ENCODE measurements at places on chromosomes 7 and 10.
A peak's percentile ranks its signal among the peaks of the same experiment; 100 is the strongest.

DNA sequence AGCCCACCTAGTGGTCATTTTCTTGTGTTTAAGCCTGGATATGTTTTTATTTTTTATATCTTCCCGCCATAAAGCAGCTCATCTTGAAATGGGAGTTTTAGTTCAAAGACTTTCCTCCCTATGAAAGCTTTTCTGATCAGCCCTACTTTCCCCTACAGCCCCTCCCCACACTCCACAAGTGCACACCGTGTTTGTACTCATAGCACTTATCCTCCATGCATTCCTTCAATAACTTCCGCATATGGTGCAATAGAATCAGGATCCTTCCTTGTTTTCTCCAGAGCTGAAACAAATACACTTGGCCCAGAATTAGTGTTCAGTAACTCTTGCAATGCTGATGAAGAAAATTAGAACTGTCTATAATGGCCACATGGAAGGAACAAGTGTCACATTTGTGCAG, 235.9 kb downstream of the KCNMA1 start:
- no peak for DNase-seq

DNA sequence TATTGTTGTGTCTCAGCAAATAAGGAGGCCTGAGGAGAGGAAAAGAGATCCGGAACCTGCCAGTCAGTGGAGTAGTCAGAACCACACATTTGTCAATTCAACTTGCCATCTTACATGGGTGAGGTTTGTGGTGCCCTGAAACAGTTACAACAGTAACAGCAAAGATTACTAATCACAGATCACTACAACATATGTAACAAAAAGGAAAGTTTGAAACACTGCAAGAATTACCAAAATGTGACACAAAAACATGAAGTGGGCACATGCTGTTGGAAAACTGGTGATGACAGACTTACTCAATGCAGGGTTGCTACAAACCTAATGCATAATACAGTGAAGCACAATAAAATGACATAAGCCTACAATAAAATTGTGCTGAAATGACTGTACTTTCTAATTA, 89.4 kb downstream of the LRRN3 start:
- no peak for DNase-seq

GRCh38 chr10:14742382-14742781, 32.3 kb downstream of the FAM107B start:
- no peak for DNase-seq

DNA sequence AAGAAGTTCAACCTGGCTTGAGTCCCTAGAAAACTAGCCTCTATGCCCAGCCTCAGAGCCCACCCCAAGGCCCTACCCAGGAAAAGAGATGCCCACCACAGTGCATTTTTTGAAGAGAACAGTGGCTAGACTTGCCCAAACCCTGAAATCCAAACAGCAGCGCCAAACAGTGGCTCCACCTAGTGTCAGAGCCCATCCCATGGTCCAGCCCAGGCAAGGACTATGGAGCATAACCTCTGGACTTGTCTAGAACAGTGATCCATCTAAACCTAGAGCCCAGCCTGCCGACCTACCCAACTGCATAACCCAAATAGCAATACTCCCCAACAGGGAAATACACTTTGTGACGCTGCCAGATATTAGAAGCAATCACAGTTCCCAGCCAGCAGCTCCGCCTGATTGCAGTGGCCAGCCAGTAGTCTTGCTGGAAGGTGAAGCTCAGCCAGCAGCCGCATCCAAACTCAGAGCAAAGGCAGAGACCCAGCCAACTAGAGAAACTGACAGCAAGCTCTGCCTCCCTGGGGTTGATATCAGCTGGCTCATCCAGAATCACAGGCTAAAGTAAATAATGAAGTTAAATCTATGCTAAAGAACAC, 44.5 kb downstream of the HBP1 start:
- no peak for DNase-seq

DNA sequence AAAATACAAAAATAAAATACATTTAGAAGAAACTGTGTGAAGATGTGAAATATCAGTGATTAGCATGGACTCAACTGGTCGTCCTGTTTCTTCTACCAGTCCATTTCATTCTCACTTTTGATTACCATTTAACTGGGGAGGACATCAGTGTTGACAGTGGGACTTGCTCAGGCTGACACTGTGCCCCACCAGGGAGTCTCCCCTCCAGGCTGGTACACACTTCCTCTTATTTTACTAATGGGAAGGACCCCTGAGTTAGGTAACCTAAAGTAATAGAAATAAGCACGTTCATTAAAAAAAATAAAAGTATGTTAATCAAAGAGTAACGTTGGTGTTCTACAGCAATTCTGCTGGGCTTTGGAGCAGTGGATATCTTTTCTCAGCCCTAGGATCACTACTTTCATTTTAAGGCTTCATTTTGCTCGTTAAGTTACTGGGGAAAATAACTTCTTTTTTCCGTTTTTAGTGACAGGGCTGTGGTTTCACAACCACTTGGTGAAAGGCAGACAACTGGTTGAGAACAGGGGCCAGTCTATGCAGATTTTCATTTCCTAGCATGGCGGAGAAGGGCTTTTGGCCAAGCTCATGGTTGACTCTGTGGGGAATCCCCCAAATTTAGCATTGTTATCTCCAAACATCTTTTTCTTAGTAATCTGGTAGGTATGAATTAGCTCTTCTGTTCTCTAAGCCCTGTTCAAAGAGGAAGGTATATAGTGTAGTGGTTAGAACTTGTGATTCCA, 2.1 kb downstream of the SNX10 start:
- DNase-seq: peak; percentile 28

GRCh38 chr7:157500171-157500960, 163.6 kb downstream of the DNAJB6 start:
- DNase-seq: no peak

- DNase-seq: no peak
These were observed 24.2 kb downstream of the TRRAP start for GRCh38 chr7:98902523-98902922.

DNA sequence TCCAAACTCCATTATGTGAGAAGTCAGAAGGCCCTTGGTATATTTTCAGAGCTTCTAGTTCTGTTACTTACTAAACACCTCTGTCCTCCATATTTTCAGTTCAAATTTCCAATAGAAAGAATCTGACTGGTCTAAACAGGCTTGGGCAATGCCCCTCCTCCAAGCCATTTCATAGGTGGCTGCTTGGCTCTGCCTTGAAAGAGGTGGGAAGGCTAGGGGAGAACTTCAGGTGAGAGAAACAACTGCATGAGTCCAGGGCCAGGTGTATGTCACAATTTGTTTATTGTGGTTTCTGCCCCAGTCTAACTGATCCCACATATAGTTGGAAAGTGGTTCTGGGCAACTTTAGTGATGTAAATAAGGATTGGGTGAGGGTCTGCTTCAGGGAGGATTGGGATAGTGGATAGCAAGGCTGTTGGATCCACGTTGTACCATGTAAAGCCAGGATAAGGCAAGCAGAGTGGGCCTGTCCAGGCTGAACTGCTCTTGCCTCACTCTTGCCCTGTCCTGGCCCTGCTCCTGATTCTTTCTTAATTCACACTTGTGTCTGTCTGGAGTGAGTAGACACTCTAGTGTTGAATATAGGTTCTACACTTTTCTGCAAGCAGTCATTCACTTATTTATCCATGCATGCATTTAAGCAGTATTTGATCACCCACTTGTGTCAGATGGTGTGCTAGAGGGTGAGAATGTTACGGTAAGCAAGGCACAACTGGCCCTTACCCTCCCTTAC, 67.5 kb upstream of the COMTD1 start:
- DNase-seq: no peak

DNA sequence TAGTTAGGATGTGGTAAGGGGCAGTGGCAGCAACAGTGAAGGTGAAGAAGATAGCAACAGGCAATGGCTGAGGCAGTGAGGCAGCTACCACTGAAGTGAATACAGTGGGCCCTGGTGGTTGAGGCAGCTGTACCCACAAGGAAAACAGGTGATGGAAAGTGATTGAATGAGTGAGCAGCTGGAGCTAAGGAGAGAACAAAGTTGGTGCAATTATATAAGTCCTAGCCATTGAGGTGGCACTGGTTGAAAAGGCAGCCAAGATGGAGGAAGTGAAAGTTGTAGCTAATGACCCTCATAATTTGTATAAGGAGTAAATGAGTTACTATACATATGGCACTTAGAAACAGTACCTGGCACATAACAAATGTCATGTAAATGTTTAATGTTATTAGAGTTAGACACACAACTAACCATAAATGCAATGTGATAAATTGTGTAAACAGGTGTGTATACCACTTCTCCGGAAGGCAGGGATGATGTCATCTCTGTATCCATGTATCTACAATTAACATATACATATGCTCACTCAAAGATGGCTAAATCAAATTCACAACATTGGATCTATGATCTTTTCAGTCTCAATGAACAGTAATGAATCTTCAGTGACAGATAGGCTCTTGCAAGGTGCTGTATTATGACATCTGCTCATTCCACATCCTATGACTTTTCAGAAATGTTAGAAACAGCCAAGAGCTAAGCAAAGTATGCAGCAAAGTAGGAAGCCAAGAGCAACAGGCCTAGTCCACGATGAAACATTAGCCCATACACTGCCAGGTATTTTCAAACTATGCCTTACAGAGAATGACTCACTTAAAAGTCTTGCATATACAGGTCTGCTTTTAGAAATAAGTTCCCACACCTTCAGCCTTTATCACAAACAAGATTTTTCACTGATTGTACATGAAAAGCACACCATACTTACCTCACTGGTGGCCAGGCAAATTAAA, 10.7 kb downstream of the XPNPEP1 start:
- DNase-seq: no peak

GRCh38 chr10:102436312-102436711, 3.9 kb upstream of the CUEDC2 start:
- DNase-seq: no peak

GRCh38 chr7:135416431-135416830, 93.5 kb downstream of the CNOT4 start:
- DNase-seq: no peak

DNA sequence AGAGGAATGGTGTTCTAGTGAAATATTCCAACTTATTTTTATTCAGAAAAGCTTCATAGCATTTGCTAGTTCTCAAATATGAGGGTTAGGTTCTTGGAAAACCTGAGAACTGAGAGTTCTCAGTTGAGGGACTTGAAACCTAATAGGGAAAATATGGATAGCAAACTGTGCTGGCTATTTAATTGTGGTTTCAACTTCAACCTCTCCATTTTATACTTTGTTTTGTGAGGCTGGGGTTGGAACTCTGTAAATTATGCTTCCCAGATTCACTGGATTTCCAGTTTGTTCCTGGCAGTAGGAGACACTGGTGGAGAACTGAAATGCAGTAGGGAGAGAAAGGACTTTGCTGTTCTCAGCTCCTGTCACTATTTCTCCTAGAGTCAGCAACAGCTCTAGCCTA, 52.7 kb downstream of the CDK14 start:
- DNase-seq: no peak

DNA sequence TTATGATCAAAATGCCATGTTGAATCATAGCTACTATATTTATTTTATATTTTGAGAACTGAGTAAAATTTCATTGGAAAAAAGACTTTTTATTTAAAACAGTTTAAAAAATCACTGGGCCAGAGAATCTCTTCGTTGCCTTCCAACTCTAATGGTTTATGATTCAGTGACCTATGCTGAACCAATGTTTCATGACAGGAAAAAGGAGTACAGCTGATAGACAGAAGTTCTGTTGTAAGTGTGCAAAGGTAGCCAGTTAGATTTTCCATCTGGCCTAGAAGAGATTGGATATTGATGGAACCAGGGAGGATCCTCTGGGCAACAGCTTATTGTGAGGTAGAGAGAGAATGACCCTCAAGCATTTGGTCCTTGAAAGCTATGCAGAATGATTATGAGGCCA, 745.8 kb downstream of the SUGCT start:
- DNase-seq: no peak

DNA sequence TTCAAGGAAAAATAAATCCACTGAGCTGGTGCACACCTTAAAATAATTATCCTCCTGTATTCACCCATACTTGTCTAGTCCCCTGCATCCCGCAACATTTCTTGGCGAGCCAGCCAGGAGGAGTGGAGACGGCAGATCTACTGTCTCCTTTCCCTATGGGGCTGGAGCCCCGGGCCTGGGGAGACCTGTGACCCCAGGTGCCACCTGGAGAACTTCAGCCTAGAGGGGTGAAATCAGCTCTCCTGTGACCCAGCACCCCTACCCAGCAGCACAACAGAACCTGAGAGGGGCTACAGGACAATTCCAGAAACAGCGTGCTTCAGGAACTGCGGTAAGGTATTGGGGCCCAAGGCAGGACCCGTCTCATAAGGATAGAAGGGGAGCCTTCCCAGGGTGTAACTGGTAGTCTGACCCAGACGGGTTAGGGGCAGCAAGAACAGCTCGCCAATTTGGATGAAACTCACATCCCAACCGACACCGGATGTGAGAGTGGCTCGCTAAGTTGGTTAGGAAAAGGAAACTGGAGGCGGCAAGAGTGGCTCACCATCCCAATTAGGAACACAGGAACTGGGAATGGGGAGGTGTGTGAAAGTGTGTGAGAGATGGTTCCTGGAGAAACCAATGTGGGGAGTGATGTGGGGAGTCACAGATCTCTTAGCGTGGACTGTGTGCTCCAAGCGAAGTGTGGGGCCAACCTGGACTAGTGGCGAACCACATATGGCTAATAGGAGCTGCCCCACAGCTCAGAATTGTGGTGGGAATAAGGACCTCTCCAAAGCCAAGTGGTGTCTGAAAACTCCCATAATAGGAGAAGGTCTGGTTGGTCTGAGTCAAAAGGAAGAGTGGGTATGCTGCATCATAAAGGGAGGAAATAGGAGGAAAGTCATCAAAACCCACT, 15.1 kb upstream of the DENND2A start:
- no peak for DNase-seq

GRCh38 chr7:108452707-108453106, 3.5 kb downstream of the NRCAM start:
- DNase-seq: no peak

DNA sequence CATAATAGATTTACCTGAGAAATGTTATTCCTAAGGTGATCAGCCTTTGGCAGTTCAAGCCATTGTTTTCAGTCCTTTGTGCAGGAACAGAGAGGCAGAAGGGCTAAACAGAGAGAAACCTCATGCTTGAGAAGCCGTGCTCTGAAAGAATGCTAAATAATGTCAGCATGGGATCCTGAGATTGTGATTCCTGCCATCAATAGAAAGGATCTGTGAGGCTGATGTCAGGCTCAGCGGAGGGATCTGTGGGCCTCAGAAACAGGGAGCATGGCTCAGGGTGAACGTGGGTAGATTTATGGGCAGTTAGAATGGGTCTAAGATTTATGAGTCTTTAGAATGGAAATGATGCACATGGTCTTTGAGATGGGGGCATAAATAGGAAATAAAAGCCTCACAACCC, 439.2 kb upstream of the IGFBP3 start:
- no peak for DNase-seq

DNA sequence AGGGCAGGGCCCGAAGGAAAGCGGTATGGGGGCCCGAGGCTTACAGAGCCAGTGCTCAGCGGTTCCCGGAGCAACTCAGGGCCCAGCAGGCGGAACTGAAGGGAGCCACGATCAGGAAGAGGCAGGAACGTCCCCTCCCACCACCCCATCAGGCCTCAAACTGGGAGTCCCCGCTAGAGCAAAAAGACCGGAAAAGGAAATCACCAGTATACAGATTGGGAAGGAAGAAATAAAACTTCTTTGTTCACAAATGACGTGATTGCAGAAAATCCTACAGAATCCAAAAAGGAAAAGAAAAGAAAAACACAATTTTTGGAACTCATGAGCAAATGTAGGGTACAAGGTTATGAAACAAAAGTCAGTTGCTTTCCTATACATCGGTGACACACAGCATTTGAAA, 21.6 kb upstream of the ZFAND2A start:
- no peak for DNase-seq

- DNase-seq: no peak
These were observed 90.8 kb downstream of the ZFAND4 start for GRCh38 chr10:45581582-45582385.
